ENCODE measurements at places on chromosomes 5 and 9.

GRCh38 chr5:68332556-68332955, 117.0 kb downstream of the PIK3R1 start:
- DNase-seq = peak; percentile 48

DNA sequence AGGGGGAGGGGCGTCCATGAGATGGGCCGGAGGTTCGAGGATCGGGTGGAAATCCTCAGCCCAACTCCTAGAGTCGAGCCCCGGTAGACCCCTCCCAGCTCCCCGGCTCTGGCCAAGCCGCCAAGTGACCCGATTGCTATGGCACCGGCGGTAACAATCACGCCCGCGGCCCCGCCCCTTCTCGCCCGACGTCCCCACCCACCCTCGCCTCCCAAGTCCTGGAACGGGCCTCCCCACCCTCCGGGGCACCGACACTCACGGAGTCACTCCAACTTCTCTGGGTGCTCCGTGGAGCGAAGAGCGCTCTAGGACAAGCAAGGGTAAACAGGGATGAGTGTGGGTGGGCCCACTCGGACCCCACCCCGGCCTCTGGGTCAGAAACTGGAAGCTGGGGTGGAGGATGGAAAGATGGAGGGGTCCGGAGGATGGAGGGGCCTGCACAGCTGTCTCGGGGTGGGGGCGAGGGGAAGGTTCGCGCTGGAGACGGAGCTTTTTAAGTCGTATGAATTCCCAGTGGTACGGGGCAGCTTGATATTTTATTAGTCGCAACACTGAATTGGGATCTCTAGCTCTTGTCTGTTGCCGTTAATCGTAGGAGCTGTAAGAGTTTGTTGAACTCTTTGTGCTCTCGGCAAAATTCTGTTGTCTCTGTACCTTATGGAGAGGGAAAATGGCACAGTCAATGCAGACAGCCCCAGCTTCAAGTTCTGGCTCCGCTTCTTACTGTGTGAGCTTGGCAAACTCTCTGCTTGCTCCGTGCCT, at the start of gene SPACA9:
SPACA9 (plus strand) TSS at position 204 of the 762 bp plus-strand sequence. CDS start 5,050 bp downstream, outside the sequence.
- DNase-seq = peak; percentile 35

GRCh38 chr9:4680750-4681149, 1.4 kb downstream of the CDC37L1 start:
- peak; percentile 37 for DNase-seq

- no peak for DNase-seq
These were observed 531 bp downstream of the MVB12B start for GRCh38 chr9:126327006-126327713.

- DNase-seq = no peak
These were observed 49.9 kb upstream of the HSPA9 start for GRCh38 chr5:138625134-138625533.

- DNase-seq = no peak
These were observed 124.2 kb upstream of the IRX4 start for GRCh38 chr5:2006971-2007291.

- DNase-seq = no peak
These were observed 25.1 kb downstream of the NFX1 start for GRCh38 chr9:33315371-33315770.

- peak; percentile 42 for DNase-seq
These were observed 518 bp downstream of the UBE2B start for GRCh38 chr5:134371834-134372340.

DNA sequence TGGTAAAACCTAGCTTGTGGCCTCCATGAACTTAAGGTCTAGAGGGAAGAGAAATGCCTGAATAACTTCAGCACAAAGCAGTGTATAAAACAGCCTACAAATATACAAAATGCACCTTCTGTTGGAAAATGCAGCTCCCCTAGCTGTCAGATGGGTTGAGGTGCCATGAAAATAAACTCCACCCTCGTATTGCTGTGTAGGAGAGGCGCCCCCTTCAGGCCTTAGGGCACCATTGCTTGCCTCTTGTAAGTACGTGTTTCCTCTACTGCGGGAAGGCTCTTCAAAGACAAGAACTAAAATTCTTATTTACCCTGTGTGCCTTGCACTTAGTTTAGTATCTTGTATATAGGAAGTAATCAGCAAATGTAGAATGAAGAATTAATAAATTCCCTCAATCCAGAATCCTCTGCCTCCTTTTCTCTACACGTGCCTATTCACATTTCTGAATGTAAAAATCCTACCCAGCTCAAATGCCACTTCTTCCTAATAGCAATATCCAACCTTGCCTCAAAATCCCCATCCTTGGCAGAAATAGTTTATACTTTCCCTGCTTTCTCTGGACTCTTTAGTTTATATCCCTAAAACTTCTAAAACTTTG, 393.7 kb upstream of the PDE4D start:
- peak; percentile 81 for DNase-seq

GRCh38 chr9:92726971-92727715, 37.5 kb downstream of the BICD2 start:
- DNase-seq = peak; percentile 79

GRCh38 chr5:135489466-135490244, 37.5 kb upstream of the TIFAB start:
- no peak for DNase-seq

All from iris pigment epithelial cell (primary cell).